HT1080 (cell line): ENCODE measurements at places on chromosomes 6 and 20.

DNA sequence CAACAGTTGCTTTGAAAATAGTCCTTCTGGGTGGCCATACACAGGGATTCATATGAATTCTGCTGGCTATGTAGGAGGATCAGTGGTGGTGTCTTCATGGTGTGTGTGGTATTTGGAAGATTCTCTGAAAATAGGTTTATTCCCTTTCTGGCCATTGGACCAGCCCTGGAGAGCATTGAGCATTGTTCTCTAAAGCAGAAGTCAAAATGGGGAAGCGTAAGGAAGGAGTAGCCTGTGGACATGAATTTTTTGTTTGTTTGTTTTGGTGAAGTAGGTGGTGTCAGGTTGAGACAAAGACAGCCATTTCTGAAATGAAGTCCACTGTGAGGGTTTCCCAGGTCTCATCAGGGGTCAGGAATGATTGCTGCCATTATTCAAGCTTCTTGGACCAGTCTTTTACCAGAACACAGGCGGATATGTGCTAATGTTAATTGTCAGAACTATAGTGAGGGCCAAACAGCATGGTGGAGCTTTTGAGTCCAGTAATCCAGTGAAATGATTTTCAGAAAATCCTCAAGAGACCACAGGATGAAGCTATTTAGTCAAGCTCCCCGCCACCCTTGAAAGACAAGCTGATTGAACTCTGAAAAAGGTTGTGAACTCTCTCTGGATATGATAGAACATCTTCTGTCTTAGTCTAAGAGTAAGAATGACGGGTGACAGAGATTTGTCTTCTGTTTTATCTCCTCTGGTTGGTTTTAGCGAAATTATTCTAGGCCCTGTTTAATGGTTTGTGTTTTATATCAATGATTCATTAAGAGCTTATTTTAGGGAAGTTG lies 60.0 kb downstream of the DNAH8 start:
- no peak for DNase-seq

DNA sequence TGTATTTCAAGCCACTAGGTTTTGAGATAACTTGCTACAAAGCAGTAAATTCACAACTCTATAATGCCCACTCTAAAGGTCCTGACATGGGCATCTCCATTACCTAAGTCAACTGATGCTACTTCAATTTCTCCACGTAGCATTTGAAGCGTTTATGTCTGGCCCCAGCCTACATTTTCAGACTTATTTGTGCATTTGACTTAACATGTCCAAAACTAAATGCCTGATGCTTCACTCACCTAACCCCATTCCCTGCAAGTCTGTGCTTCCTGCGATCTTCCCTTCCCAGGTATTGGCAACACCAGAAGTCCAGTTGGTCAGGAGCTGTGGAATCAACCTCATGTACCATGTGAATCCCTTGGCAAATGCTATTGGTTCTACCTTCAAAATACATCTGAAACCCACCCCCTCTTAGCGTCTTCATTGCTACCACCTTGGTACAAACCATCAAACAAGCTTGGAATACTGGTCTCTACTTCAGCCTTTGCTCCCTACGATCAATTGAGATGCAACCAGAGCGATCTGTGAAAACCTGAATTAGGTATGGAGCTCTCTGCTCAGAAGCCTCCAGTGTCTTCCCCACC lies 12.8 kb upstream of the ZNFX1 start:
- no peak for DNase-seq

DNA sequence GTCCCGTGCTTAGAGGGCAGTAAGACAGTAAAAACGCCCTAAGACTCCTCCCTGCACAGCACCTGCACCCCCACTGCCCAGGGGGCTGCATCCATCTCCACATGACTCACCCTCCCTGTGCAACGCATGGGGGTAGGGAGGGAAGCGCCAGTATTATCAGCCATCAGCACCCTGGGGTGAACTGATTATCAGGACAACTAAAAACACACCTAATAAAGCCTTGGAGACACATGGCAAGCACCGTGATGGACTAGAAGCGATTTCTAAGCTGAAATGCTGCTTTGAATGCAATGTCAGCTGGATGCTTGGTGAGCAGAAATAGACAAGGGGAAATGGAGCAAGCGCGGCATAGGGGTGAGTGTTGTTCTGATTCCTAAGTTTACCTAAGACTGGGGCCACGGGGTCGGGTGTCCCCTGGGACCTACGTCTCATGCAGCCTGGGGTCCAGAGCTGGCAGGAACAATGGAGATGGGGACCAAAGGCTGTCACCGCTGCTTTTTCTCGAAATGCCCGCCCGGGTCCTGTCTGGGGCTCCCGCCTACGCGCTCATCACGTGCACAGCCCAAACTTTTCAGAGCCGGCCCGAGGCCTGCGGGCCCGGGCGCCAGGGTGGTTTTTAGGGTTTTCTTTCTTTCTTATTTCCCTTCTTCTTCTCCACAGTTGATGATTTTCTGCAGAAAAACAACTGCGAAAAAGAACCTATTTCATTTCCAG lies 702 bp upstream of the TNFAIP3 start:
- peak; percentile 54 for DNase-seq

DNA sequence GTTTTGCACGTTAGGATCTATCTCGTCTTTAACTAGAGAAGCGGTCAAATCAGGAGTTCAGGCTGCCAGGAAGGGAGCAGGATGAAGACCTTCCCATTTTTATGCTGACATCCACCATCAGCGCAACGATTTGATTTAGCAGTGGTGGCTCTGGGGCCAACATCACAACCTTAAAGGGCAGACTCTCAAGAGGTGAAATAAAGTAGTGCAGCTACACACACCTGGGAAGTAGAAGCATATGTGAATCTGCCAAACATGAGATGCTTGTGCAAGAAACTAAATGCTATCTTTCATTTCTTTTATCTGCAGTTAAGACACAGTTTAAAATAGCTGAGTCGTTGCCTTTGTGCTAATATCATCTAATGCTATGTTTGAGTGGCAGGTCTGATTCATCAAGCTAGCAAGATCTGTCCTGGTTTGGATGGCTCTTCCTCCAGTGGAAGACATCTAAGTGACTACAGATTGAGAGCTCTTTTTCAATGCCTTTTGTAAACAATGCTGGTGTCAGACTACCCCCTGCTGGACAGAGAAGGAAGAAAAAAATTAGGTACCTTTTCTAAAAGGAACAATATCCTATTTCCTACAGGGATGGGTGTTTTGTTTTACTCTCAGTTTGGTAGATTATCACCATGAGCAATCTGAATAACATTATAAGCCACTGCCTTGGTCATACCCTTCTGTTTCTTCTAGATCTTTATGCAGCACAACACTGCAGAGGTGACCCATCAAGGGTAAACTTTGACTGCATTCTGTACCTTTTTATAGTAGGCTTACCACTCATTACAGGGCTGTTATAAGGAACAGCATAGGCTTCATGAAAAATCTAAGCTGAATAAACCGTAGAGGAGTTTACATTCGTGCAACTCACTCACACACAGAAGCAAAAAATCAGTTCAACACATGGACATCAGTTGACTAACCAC lies 171.6 kb upstream of the FBXL4 start:
- peak; percentile 58 for DNase-seq
